Skeletal muscle cell (primary cell): ENCODE measurements at places on chromosomes 5 and 9.

GRCh38 chr5:177008716-177009115, 2.1 kb upstream of the UIMC1 start:
- no peak for DNase-seq

GRCh38 chr9:97510797-97511654, 9.6 kb downstream of the TMOD1 start:
- DNase-seq: no peak

DNA sequence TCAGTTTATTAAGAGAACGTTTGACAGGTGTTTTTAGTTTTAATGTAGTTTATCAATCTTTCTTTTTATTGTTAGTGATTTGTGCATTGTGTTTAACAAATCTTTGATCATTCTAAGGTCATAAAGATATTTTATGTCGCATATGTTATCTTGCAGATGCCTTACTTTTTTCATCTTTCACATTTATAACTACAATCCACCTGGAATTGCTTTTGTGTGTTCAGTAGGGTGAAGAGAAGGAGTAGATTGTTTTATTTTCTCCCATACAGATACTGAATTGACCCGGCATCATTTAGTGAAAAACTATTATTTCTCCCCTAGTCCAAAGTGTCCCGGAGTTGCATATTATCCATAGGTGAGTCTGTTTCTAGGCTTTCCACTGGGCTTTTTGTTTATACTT, 179.4 kb upstream of the RGMB start:
- no peak for DNase-seq

- no peak for DNase-seq
These were observed 277.2 kb upstream of the MPDZ start for GRCh38 chr9:13556656-13557055.

DNA sequence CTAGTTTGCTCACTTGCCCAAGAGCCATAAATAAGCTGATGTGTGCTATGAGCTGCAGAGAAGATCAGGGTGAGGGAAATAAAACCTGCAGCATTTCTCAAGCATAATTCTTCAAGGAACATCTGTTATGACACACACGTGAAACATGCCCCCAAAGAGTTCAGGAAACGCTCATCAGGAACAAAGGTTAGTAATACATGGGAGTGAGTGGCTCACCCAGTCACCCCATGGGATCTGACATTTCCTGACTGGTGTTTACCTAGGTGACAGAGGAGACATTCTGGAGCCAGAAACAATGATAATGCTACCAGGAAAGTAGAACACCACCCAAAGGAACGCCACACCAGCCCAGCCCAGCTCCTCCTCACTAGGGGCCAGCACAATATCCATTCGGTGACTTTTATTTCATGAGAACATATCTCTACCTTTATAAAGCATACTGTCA, 66.0 kb downstream of the FRMD3 start:
- DNase-seq: peak; percentile 78

DNA sequence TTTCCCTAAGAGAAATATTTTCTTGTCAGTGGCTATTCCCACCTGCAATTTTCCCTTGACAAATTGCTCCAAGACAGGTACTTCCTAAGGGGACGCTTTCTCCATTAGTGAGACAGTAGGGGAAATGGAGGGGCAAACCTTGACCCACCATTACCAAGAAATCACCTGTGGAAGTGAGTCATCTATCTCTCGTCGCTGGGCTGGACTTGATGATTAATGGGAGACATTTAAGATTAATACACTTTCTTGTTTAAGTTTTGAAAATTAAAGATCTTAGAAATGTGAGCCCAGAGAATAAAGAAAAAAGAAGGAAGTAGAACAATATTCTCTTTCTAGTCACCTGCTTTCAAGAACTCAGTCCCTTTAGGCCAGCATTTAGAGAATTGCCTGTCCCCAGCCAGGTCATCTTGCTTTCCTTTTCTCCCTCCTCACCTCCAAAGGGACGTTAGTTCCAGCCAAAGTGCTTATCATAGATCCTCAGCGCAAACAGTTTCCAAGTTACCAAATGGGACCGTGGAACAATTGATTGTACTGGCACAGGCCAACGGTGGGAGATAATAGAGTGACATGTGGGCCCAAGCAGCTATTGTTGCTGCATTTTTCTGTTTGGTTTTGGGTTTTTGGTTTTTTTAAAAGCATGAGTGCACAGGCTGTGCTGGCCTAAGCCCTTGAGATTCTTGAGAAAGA, 284.4 kb downstream of the ENC1 start:
- DNase-seq: no peak

GRCh38 chr5:14581891-14582796, 552 bp downstream of the OTULINL start:
- DNase-seq: no peak

DNA sequence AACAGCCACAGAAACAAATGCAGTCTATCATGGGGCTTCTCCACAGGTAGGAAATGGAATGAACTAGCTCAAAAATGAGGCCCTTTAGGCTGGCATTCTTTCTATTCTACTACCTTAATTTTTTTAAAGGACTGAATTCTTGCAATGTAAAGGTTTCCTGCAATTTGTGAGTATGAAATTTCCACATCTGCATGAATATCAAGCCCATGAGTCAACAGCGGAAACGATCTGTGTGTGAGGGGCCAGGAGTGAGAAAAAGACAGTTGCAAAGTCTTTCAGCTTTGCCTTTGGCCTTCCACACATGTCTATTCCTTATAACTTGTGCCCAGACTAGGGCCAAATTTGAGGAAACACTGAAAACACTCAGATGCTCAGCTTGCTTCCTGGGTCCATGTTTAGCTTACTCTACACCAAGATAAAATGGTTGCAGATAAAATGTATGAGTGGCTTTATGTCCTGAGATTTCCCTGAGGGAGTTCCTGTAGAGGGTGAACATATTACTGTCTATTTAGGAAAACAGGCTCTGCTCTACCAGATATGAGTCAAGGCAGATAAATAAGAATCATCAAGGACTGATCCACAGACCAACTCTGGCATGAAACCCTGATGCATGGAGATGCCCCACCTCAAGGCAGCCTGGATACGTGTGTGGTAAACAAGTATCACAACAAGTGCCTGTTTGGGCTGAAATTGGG, 46.5 kb downstream of the RETREG1 start:
- peak; percentile 21 for DNase-seq

GRCh38 chr9:76200745-76201144, 193.5 kb downstream of the RFK start:
- DNase-seq: no peak

DNA sequence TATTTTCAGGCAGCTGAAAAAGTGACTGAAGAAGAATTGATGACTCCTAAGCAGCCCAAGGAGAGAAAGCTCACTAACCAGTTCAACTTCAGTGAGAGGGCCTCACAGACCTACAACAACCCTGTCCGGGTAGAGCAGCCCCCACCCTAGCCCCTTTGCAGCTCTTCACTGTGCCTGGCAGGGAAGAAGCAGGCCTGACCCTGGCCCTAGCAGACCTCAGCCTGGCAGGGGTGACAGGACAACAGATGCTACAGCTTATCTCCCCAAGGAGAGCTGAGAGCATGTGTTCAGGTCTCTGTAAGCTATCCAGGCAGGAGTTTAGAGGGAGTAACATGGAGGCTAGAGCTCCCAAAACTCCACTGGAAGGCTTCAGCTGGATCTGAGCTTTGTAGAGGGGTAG, 31.8 kb downstream of the DNAI1 start:
- DNase-seq: no peak

DNA sequence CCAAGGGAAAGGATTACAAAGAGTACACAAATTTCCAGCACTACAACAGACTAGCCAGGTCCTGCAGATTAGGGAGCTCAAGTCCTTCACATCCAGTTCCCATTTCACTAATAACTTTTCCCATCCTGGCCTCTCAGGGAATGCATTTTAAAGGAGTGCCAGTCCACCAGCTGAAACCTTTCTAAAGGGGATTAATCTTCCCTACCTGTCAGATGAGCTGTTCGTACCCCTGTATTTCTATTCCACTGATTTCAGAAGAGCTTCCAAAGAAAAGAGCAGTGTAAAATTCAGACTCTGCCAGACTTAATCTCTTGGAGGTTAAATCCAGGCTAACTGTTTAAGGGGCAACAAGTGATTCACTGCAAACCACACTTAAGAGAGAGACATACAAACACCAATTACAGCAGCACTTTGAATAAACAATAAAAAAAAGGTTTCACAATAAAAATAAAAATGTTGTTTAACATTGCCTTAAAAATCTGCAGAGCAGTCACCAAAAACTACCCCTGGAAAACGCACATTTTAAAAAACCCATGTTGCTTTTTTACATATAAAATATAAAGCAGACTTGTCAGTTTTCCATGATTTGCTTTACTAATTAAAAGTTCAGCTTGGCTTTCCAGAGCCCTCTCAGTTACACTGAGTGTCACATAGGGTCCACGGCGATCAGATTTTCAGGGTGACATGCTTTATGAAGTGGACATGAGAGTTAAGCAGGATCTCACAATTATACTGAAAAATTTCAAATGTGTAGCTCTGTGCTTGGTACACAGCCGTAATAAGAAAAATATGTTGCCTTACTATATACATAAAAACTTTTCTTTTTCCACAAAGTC, 3.2 kb downstream of the ROR2 start:
- no peak for DNase-seq

- peak; percentile 34 for DNase-seq
These were observed 40.8 kb upstream of the SLCO6A1 start for GRCh38 chr5:102539562-102539961.

GRCh38 chr9:133978899-133979272, 13.2 kb downstream of the VAV2 start:
- no peak for DNase-seq

DNA sequence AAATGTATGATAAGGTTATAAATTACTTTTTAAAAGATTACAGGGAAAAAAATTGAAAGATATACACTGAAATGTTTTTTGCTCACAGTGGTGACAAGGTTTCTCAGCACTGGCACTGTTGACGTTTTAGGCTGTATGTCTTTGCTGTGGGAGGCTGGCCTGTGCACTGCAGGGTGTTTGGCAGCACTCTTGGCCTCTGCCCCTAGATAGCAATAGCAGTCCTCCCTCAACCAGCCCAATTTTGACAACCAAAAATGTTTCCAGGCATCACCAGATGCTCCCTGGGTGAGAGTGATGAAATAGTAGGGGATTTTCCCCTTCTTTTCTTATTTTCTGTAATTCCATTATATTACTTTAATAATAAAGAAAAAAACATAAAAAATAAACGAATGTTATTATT, 3.3 kb downstream of the CD274 start:
- DNase-seq: no peak

GRCh38 chr5:57537811-57538210, 55.2 kb upstream of the ACTBL2 start:
- no peak for DNase-seq

- no peak for DNase-seq
These were observed 12.1 kb upstream of the ORM1 start for GRCh38 chr9:114310471-114311450.

DNA sequence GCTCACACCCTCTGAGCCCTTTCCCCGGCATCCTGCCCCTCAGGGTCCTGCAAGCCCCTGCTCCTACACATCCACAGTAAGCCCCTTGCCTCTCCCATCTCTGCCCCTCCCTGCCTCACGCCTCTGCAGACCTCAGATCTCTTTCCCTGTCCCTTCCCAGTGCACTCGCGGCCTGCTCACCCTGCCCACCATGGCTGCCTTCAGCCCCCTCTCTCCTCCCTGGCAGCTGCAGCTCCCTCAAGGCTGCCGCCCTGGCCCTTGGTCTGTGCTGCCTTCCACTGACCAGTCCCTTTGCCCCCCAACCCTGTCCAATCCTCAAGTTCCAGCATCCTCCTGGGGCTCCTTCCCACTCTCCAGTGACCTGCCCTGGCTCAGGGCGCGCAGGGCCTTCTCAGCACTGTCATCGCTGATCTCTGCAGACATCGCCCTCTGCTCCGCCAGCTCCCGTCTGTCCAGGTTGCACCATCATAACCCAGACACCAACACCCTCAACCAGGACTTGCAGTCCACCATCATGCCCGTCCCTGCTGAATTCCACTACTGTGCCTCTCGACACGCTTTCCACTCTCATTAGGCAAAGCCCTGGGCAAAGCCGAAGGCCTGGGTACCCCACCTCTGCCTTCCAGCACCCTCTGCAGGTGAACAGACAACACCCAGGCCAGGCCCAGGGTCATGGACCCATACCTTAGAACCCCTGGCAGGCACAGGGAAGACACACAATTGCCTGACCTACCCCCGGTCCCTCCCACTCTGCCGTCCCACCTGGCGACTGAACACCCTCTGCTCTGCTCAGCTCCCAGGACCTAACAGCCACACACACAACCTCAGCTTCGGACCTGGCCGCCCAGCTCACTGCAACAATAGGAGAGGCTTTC, 97.8 kb upstream of the RUFY1 start:
- no peak for DNase-seq

- DNase-seq: no peak
These were observed 5.3 kb downstream of the RALGDS start for GRCh38 chr9:133115604-133116345.

GRCh38 chr9:114677418-114677817, 4.6 kb downstream of the TEX48 start:
- DNase-seq: peak; percentile 99

DNA sequence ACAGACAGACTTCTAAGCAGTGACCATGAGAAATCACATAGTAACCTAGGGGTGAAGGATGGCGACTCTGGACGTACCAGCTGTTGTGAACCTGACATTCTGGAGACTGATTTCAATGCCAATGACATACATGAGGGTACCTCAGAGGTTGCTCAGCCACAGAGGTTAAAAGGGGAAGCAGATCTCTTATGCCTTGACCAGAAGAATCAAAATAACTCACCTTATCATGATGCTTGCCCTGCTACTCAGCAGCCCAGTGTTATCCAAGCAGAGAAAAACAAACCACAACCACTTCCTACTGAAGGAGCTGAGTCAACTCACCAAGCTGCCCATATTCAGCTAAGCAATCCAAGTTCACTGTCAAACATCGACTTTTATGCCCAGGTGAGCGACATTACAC, 38.0 kb upstream of the CCDC152 start:
- peak; percentile 5 for DNase-seq

DNA sequence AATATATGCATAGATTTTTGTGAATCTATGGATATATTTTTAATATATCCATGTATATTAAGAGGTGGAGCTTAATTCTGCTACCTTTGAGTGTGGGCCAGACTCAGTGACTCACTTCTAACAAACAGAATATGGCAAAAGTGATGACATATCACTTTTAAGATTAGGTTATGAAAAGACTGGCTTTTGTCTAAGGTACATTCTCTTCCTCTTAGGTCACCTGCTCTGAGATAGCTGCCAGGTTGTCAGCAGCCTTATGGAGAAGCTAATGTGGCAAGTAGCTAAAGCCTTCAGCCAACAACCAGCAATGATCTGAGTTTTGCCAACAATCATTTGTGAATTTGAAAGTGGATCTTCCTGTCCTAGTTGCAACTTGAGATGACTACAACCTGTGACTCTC, 83.8 kb downstream of the ANKRD31 start:
- no peak for DNase-seq

DNA sequence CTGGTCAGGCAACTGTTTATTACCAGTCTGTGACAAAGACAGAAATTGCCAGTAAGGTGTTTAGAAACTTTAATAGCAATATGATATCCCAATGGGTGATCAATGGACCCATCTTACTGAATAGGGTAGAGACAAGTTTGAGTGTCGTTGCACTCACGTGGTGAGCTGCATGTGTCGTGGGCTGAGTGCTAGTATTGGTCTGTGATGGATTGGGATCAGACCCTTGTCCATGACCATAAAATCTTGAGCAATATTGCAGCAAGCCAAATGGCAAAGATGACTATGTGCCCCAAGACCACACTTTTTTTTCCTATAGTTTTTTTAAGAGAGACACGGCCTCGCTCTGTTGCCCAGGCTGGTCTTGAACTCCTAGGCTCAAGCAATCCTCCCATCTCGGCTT, 114.5 kb downstream of the PALM2AKAP2 start:
- DNase-seq: no peak
